ENCODE measurements at places on chromosomes 7 and 10.

- no peak for DNase-seq
Observed at GRCh38 chr10:91552274-91553095, 80.4 kb downstream of the PPP1R3C start.

GRCh38 chr10:55509168-55509567, 708.1 kb upstream of the PCDH15 start:
- no peak for DNase-seq

GRCh38 chr10:28949005-28950004, 272.0 kb downstream of the BAMBI start:
- no peak for DNase-seq

GRCh38 chr7:152894295-152895170, 135.0 kb downstream of the ACTR3B start:
- DNase-seq: no peak

DNA sequence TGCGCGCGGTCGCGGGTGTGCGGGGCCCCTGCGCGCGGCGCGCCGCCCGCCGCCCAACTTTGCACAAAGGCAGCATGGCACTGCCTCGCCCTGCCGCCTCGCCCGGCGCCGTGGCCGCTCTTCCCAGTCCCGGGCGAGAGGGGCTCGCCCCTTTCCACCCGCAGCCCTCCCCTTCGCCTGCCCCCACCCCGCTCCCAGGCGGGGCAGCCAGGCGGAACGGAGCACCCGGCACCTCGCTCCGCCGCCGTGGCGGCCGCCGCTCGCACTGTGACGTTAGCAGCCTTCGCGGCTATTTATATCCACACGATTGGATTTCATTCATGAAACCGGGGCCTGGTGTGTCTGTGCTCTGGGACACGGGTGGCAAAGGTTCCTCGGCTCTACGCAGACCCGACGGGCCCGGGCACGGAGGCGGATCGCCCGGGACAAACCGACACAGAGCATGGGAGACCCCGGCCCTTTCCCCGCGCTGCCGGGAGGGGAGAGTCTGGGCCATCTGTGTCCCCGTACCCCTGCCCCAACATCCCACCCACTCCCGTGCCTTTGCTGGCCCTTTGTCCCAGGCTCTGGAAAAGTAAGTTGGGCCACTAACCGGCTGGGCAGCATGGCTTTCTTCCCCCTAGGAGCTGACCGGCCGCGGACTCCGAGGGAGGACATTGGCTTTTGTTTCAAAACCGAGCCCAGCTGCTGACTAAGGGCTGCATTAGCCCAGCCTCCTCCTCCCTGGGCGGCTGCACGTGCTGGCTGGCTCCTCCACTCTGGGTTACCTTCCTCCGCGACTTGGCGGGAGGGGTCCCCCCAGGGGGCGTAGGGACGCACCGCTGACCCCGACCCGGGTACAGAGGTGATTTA, at the start of gene RHOBTB1:
TSS of gene RHOBTB1 (minus strand) at position 128 of the 852 bp plus-strand sequence. CDS start 32,643 bp downstream, outside the sequence.
- DNase-seq: no peak

GRCh38 chr7:101747053-101747878, 70.2 kb upstream of the CUX1 start:
- no peak for DNase-seq

DNA sequence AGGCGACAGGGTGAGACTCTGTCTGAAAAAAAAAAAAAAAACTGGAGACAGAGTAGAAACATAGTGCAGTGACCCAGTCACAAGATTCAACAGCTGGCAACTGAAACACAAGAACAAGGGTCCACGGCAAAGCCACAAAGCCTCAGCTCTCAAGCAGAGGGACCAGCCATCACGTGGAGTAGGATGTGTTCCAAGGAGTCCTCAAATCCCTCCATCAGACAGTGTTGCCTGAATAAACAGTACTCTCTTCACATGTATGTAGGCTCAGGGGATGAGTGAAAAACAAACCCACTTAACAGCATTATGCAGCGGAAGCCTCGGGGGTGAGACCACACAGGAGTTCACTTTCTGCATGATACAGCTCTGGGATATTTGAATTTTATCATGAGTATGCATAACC, 62.0 kb downstream of the SLIT1 start:
- DNase-seq: no peak

GRCh38 chr7:117152213-117153007, 170.4 kb downstream of the WNT2 start:
- no peak for DNase-seq

All from stimulated activated CD8-positive, alpha-beta memory T cell treated with anti-CD3 and anti-CD28 coated beads, Interleukin-7, amount 100 ng/mL, for 1 hour (primary cell).